ENCODE measurements at places on chromosomes 13 and 19.

DNA sequence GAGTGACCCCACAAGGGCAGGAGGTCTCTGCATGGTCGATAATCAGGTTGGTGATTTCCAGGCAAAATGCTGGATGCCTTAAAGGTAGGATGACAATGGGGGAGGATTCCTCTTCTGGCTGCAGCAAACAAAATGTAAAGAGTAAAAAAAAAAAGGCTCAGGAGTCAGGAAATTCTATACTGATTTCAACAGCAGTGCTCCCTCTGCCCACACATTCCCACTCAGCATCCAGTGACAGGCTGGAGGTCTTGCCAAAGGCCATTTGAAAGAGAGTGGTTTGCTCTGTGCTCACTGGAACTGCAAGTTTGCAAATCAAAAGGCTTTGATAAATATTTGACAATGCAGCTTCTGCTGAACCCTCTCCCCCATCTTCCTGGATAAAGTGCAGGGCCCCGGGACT is 135.4 kb downstream of the TNFRSF19 start:
- DNase-seq: no peak

DNA sequence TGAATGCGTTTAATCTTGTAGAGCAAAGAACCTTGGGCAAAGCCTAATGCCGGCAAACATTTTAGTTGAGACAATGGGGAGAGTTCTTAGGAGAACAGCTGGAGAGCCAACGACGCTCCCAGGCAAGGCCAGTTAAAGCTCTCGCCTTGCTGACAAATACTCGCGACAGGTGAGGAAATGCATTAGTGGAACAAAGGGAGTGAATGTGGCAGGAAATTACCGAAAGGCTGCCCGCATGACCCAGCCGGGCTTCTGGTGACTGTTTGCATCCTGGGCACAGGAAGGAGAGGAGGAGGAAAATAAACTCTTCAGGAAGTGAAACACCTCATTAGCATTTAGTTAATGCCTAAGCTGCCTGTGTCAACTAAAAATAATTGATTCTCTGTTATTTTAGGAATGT is 74.6 kb downstream of the SHISA2 start:
- no peak for DNase-seq

DNA sequence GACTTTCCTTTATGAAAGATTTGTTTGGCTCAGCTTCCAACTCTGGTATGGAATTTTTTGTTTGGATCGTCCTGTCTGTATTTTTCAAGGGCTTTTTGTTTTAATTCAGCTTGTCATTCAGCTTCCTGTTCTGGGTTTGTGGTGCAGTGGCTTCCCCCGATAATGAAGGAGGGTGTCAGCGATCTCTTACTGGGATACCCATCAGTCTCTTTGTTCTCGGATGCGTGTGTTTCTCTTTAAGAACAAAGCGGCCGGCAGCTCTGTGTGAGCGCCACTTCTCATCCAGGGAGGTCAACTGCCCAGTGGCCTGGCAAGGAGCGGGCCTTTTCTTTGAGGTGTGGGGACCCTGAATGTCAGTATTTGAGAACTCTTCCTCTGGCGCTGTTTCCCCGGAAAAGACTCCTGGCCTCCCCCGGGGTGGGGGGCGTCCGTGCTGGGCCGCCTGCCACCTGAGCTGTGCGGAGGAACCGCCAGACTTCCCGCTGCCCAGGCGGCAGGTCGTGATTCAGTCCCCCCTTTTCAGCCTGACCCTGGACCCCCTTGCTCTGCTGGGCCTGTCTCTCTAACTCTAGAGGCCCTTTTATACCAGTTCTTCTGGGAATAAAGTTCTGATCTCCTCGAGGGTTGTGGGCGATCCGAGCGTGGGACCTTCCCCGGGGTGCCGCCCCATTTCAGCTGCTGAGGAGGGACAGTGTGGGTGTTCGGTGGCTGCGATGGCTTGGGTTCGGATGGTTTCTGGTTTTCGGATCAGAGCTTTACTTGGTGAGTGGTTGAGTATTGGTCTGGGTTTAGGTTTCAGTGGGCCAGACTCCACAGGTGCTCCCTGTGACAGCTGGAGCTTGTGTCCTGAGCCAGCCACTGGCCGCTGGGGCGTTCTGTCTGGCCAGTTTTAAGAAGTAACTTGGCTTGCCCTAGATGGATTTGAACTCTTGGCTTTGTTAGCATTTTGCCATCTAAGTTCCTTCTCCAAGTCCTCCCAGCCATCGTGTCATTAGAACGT is 3.4 kb downstream of the SF3A2 start:
- no peak for DNase-seq

DNA sequence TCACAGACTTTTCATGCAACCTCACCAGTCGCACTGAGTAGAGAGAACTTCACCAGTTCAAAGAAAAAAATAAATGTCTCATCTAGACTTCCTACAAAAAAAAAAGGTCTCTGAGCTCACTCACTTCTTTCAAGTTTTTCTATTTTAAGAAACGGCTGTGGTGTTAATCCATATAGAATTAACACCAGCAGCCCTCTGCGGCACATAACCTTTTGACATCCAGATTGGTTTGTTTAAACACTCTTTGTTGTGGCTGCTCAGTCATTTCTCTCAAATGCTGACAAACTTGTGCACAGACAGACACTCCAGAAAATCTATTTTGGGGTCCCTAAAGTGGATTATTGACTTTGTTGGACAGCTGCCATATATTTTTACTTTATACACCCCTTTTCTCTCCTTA is 874.9 kb downstream of the EFNB2 start:
- DNase-seq: no peak

DNA sequence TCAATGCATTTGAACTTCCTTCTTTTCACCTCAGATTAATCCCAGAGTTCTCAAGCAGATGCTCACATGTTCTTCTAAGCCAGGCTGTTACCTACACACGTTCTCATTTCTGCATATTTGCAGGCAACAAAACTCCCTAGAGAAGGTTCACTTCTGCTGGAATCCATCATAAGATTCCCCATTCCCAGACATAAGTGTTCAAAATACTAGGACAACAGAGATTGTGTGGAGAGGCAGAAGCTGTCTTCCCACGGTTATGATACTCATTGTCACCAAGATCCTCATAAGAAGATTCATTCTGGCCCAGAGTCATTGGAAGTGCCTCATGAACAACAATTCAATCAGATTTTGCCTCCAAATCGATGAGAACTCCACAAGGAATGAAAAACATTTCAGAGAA is 931.6 kb upstream of the MIR17HG start:
- no peak for DNase-seq

DNA sequence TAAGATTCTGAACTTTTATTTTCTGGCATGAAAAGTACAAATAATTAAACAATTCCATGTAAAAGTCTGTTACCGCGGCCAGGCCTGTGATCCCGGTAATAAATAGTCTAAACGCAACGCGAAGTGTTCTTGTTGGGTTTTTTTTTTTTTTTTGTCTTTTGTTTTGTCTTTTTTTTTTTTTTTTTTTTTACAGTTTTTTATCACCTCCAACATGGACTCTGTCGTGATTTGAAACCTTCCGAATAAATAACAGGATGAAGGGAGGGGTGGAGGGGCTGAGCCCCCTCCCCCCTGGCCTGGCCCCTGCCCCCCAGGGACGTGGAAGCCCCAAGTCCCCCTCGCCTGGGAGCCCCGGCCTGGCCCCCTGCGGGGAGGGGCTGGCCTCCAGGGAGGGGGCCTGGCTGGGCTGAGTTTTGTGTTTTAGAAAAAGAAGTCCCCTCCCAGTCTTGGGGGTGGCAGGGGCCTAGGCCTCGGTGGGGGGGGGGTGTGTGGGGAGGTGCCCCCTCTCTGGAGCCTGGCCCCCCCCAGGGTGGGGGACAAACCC is 16.0 kb downstream of the PRKCSH start:
- DNase-seq: no peak

DNA sequence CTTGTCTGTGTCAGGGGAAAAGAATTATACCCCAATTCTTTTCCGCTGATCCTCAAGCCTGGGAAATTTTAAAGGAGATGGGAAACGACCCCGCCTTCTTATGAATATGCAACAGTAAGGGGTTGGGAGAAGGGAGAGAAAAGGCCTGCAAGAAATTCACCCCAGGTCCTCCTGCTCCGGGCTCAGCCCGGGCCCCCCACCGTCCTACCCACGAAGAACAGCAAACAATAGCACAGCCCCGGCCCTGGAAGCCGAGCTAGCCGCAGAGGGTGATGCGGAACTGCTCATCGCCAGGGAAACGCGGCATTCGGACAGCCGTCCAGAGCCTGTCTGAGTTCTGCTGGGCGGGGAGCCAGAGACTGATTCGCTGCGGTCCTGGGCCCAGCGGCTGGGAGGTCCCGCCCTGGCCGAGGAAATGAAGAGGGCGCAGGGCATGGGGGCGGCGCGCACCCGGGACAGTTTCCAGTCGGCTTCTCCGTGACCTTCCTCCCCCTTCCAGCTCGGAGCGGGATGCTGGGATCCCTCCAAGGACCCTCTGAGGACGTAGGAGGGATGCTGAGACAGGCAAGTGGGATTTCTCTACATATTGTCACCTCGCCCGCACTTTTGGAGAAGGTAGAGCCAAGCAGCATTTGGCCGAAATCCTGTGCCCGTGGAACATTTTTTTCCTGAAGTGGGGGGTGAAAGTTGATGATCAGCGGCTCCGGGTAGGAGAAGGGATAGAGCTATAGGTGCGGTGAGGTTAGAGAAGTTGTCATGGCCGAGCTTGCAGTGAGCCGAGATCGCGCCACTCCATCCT is 82.3 kb upstream of the C1QTNF9B start:
- DNase-seq: peak; percentile 95

DNA sequence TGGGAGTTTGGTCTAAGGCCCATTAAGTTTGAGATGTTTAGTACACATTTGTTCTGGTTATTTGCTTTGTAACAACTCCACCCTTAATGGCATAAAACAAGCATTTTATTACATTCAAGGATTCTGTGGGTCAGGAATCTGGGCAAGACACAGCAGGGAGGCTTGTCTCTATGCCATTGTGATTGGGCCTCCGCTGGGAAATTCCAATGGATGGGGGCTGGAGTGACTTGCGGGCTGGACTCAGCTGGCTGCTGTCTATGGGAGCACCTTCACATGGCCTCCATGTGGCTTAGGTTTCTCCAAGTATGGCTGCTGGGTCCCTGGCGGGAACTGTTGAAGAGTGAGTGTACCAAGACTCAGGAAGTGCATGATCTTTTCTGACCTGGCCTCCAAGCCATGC is 159.0 kb downstream of the PAN3 start:
- DNase-seq: no peak

Measured in muscle of back (tissue), 13 donors.